ENCODE measurements at places on chromosomes 3 and 15.

DNA sequence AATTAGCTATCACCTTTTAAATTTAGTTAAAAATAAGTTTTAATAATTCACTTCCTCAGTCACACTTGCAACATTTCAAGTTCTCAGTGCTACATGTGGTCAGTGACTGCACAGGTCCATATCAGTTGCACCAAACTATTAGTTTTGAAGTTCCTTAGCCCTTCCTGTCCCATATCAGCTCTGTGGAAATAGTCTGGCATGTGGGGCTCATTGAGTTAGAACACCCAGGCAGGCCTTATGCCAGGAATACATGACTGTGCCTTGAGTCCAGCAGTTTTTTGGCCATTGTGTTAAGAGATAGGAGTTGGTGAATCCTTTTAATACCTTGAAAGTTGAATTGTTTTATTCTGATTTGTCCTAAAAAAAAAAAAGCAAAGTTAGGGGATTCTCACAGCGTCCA is 153.7 kb upstream of the BFSP2 start:
- no peak for DNase-seq

DNA sequence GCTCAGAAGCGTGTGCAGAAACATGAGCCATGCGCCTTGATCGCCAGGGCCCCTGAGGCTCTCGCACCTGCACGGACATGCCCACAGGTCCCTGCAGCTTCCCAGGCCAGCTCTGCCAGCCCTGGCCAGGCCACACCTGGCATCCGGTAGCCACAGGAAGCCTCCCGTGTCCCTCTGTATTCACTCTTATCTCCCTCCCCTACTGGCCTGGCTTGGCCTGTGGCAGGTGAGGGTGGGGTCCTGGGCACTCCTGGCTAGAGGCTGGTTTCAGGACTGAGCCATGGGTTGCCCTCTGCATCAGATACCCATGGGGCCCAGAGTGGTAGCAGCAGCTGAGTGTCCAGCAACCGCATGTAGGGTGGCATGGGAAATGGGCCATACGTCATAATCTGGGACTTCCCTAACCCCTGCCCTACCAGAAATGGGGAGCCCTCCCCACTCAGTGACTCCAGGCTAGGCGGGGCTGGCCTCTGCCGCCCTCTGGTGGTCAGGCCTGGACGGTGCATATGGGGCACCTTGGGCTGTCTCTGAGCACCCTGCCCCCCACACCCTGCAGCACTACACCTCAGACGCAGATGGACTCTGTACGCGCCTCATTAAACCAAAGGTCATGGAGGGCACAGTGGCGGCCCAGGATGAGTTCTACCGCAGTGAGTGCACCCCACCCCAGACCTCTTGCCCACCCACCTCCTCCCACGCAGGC is 12.6 kb upstream of the LMAN1L start:
- DNase-seq, result peak; percentile 50

DNA sequence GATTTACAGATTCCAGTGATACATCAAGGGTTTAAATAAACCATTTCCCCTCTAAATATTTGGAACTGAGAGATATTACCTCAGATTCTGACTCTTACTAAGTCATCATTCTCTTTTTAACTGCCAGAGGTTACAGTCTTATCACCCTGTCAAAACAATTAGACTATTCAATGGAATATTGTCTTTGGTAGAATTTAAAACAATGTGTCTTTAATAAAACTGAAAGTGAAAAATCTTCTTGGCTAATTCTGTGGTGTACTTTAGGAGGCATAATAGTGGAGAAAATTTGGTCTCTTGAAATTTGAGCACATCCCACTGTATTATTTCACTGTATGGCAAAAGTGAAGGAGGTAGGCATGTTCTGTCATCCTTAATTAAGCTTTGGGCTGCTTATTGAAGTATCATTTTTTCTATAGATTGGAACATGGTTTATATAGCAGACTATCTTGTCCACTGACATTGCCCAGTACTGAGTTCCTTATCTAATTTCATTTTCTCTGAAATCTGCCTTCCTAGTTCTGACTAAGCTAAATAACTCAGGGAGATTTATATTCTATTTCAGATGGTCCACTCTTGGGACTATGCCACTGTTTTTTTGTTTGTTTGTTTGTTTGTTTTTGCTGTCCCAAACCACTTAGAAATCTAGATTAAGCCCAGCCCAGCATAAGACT is 48.0 kb upstream of the UTS2B start:
- DNase-seq, result no peak

DNA sequence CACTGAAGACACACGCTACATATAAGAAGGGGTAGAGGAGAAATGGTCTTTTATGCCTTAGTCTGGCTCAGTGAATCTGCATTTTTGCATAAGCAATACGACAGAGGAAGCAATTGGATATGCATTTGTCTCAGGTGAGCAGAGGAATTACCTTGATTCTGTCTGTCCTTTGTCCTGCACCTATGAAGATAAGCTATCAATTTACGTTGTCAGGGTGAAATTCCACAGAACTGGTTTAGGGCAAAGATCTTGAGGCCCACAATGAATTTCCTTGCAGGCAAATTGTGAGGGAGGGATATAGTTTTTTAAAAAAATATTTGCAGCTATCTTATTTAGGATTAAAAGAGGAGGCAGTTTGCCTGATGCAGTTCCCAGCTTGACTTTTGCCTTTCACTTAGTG is 31.6 kb upstream of the MASP1 start:
- no peak for DNase-seq

- no peak for DNase-seq
Observed at GRCh38 chr15:73589766-73590165, 43.4 kb downstream of the NPTN start.

DNA sequence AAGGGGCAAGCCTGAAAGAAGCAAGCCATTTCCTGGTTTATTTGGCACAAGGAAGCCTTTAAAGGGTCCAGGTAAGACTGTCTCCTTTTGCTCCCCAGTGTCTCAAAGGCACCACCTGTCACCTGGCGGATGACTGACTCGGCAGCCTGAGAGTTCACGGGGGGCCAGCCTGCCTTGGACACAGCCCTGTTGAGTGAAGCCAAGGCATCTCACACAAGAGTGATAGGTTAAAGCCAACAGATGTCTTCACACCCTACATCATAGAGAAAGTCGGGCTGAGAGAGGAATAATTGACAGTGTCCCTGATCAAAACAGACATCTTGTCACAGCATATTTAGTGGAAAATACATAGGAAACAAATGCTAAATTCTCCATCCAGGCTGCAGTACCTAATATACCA is 28.2 kb upstream of the LIPC start:
- DNase-seq, result no peak

GRCh38 chr15:27570746-27571145 is 528.4 kb downstream of the OCA2 start:
- DNase-seq, result no peak

GRCh38 chr3:170809007-170809974 is 60.7 kb downstream of the RPL22L1 start:
- DNase-seq, result peak; percentile 80

DNA sequence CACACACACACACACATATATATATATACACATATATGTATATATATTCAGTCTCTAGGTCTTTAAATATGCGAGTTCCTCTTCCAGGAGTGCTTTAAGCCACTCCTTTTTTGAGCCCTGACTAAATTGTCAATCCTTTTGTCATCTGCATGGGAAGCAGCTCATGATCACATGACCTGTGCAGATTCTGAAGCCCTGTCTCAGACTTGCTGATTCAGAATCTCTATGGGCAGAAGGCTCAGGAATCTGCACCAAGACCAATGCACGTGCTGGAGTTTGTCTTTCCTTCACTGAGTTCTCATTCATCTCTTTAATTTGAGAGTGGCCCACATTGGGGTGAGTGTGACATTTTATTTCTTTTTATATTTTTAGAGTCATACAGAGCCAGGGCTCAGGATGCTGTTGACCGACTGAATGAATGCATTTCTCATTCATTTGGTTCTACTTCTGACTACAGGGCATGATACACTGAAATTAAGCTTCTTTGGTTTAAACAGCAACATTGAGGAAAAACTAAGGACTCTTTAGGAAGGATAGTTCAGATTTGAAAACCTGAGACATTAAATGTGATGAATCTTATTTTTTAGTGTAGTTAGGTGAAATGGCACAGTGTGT is 307.5 kb downstream of the EDEM1 start:
- no peak for DNase-seq

DNA sequence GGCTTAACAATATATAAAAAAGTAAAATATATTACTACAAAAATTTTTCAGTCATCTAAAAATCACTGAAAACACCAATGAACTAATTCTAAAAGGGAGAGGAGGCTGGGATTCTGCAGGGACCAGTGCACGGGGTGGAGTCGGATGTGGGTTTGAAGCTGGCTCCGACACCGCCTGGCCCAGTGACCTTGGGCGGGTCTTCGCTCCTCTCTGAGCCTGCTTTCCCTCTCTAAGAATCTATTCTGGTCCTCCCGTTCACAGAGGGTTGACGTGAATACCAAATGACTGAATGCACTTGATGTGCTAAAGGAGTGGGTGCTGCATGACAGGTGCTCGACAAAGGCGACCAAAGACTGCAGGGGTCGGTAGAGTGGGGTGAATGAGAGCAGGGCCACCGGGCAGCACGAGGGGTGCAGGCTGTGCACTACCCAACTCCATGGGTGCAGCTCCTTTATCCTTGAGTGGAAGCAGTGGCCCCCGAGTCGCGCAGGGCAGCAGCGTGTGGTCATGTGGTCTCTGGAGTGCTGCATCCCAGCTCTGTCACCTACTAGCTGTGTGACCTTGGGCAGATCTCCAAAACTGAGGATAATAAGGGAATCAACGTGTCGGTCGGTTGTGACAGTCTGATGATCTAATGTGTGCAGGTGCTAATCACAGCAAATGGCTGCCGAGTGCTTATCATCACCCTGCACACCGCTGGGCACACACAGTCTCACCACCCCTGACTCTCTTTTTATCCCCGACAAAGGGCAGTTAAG is 8.6 kb upstream of the IQSEC1 start:
- no peak for DNase-seq

- DNase-seq, result peak; percentile 12
Observed at GRCh38 chr3:107810171-107811071, 280.4 kb downstream of the CD47 start.

DNA sequence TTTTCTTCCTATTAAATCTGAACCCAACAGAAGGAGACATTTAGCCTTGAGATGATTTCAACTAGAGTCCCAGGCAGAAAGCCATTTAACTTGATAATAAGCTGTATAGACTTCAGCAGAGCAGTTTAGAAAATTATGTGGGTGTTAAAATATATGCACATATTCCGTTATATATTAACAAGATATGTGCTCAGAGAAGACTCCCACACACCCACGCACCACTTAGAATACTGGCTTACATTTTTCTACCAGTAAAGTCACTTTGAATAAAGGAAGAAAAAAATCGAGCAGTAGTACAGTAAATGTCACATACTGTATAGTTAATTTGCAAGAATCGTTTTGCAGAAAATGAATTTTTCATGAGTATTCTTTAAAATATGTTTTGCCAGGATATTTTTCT is 599.3 kb downstream of the FGF12 start:
- DNase-seq, result no peak

- no peak for DNase-seq
Observed at GRCh38 chr15:43931119-43931518, 104.3 kb downstream of the WDR76 start.

DNA sequence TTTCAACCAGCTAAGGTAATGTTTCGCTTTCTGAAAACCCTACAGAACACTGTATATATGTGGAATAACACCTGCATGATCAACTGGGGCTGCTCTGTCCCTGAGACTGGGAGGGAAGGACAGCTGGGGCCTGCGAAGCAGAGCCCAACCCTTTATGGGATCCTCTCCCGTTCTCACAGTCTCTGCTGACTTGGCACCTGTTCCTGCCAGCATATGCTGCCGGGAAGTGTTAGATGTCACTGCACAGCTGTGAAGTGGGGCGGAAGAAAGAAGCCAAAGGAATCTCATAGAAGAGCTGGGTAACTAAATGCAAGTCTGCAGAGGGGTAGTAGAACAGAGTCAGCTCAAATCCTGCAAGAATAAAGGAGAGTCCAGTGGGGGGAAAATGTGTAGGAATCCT is 29.6 kb downstream of the LRRC3B start:
- no peak for DNase-seq

DNA sequence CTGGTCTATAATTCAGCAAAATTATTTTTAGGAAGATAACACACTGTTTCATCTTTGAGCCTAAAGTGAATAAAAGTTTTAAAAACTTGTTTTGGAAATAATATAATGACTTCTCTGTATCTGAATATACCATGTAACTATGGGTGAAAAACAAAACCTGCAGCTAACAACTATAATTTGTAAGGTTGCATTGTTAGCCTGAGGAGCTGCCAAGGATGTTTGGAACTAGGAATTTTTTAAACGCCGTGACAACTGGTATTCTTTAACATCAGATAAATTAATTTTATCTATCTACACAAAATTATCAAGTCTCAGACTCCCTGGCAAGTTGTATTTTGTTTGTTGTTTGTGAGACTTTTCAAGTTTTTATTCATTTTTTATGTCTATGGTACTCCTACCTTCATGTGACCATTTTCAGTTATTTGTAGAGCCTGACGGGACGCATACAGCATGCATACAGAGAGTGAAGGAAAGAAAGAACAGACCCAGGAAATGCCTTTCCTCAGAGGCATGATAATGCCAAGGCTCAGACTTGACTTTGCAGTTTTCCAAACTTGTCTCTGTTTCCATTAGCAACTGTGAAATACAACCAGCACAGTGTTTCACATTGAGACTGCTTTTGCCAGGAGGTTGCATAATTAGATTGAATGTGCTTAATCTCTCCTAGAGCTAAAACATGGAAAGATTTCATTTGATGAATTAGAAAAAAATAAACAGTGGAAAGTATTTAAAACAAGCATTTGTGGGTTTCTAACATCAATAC is 60.8 kb upstream of the ARHGEF26 start:
- DNase-seq, result peak; percentile 72

DNA sequence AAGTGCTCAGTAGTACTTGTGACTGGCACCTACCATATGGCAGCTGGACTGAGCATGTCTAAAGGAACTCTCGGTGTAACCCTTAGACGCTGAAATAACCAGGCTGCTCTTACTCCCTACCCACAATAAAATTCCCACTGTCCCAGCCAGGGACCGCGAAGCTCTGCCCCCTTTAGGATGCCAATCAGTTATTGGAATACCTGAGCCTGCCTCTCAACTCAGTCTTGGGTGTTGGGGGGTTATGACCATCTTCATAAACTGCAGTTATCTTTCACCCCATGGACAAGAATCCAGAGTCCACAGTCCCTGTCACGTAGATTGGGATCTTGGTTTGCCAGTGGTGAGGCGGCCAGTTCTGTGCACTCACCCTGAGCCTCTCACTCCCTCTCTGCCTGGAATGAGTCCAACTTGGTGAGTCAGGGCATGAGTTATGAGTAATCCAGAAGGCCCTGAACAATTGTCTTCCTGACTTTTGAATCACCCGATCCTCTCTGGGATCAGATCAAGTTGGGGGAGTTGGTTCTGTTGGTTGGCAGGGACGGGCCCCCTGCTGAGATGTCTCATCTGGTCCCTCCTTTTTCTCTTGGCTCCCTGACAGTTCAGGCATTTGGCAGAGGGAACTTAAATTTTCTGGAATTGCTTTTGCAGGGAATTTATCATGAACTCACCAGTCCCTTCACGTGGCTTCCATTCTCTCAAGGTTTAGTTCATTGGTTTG is 120.1 kb upstream of the UBE2E1 start:
- peak; percentile 100 for DNase-seq

Data from fibroblast of skin of back (primary cell).